ENCODE measurements at places on chromosomes 2 and 18.

- DNase-seq = no peak
Measured at GRCh38 chr2:193539188-193539587, 1344.5 kb upstream of the TMEFF2 start.

- no peak for DNase-seq
Measured at GRCh38 chr18:72107647-72108383, 436.3 kb downstream of the CBLN2 start.

DNA sequence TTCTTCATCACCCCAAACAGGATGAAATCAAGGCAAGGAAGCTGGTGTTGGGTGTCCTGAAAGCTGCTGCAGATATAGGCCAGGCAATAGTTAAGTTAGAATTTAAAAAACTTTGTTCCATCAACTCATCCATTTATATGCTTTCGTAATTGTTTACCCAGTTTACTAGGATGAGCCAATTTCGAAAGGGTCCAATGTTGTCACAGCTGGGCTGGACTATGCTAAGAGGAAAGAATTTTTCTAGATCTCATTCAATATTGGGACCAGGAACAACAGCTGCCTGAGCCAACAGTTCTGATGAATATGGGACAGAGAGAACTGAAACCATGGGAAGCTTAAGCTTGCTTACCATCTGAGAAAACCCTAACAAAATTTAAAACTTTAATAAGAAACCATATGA lies 21.6 kb upstream of the SP3 start:
- DNase-seq = no peak

- DNase-seq = no peak
Measured at GRCh38 chr2:191756761-191757160, 78.8 kb downstream of the NABP1 start.

- DNase-seq = no peak
Measured at GRCh38 chr2:15259356-15259756, 301.8 kb downstream of the NBAS start.

DNA sequence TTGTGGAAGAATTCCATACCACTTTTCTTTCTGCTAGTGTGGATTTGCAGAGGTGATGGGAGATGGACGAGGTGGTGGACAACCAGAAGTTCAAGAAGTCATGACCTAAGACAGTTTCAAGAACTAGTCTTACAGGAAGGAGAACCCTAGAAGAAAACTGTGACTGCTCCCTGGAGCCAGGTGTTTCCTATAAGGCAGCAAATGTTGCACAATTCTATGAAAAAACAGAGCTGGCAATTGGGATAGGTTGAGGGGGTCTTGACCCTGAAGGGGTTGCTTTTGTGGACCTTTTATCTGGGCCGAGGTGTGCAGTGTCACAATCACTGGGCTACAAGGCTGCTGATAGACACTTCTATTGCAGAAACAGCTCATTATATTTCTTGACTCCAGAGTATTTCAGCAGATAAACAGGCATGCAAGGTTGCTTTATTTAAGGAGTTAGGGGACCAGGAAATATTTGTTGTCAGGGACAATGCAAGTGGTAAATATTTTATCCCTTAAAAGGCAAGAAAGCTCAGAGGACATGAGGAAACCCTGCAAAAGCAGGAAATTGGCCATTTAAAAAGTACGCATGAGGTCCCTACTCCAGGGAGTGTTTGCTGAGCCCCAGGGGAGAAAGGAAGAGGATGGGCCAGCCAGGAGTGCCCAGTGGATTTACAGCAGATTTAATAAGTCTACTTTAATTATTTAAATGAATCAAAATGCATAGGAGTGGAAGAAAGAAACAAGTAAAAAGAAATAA lies 22.9 kb downstream of the APCDD1 start:
- no peak for DNase-seq

DNA sequence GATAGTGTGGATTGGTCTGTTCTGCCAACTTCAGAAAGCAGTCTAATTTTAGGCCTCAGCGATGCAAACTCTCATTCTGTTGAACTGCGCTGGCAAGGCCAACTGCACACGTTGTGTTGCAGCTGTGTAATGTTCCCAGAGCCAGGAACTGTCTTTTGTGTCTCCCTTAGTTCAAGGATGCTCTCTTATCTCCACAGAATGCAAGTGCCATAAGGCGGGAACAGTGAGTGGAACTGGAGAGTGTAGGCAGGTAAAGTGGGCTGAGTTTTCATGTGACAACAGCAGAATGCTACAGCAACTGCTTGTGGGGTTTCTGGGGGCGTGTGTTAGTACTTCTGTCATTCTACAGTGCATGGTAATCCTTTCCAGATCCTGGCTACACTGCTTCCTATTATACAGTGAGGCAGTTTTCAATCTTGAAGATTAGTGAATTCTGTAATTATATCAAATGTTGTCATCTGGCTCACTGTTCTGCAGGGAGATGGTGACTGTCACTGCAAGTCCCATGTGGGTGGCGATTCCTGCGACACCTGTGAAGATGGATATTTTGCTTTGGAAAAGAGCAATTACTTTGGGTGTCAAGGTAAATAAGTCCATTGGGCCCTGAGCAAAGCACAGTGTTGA lies 125.8 kb downstream of the LAMA3 start:
- no peak for DNase-seq

DNA sequence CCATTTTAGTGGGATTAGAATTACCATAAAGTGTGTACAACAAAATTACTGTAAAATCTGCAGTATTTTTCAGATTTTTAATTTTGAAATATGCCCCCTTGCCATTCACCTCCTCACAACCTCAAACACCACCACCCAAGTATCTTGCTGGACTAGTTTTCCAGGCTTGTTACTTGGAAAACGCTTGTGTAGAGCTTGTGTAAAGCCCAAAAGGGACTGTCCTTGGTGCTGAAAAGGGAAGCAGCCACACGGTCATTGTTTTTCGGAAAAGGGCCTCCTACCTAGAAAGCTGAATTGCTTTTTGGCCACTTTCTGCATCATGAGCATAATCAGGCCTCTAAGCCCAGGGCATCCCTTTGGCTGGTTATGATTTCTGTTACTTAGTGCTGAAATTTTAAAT lies 563.4 kb downstream of the LRRTM4 start:
- DNase-seq = no peak

DNA sequence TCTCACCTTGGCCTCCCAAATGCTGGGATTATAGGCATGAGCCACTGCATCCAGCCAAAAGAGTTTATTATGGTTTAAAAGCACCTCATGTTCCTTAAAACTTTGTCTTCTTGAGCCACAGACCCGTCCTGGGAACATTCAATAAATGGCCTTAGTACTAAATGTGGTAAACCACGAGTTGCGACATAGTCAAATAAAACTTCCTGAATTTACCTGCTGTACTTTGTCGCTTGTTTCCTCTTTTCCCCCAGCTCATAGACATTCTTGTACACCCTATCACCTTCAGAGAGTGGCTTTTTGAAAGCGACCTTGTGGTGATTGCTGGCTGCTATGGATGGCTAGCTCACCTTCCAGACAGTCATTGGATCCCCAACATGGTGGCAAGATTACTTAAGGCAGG lies 310.4 kb downstream of the LRRTM1 start:
- DNase-seq = no peak

DNA sequence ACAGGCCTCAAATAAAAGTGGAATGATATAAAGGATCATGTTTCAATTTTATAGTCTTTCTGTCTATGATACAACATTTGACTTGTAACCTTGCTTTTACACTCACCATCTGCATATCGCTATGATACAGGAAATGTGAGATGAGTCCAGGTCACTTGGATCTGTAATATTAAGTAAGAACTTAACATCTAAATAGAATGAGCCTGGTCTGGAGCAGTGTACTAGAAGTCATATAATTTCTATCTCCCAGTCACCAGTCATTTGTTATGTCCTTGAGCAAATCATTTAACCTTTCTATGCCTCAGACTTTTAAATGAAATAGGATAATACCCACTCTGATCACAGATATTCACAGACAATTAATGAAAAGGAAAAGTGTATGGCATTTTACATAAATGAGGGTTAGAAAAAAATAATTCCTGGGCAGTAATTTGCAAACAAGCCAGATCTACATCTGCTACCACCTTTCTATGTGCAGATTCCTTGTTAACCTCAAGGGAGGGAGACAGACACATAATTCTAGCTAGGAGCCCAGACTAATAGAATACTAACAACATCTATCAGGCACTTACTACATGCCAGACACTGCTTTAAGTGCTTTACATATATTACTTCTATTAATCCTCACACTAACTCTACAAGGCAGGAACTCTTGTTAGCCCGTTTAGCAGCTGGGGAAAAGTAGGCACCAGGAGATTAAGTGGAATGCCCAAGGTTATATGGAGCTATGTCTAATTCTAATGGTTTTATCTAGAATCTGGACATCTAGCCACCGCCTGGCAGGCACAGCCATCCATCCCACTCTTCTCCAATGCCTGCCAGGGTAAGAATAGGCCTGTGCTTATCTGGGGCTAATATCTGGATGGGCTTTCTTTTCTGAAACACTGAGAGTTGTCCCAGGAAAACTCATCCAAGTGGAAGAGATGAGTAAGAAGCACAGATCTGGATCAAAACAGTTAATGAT lies 313.6 kb upstream of the CDH20 start:
- no peak for DNase-seq

GRCh38 chr2:47062681-47063537 lies 92.2 kb downstream of the STPG4 start:
- no peak for DNase-seq

DNA sequence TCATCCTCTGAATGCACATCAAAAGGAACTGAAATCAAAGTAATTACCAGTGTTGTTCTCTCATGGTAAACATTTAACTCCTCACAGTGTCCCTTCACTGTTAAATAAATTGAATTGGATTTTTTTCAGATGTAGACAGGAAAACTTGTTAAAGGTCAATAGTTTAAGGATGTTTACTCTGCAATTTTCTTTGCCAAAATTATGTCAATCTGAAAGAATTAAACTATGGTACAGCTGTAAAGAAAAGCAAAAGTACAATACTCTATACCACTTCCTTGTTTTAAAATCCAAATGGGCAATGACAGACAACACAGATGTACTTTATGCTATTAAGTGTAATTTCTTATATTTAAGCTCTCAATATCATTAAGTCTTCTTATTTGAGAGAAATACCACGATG lies 153.2 kb downstream of the WDPCP start:
- no peak for DNase-seq

- DNase-seq = peak; percentile 29
Measured at GRCh38 chr2:55232863-55233657, 572 bp downstream of the RPS27A start.

DNA sequence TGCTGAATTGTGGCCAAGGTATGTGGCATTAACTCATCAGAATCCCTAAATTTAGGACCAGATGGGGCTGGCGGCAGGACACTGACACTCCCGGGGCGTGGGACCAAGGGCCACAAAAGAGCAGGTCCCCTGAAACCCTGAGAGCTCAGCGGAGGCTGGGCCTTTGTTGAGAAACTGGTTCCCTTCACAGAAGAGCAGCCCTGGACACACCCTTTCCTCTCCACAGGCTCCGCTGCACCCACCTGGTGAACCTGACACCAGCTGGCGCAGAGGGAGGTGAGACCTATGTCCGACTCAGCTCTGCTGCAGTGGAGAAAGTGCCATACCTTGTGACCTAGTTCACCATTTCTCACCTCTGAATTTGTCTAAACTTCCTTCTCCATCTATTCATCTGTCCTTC lies 119.5 kb downstream of the RTP5 start:
- no peak for DNase-seq

- no peak for DNase-seq
Measured at GRCh38 chr2:111071600-111072171, 49.0 kb upstream of the BCL2L11 start.

DNA sequence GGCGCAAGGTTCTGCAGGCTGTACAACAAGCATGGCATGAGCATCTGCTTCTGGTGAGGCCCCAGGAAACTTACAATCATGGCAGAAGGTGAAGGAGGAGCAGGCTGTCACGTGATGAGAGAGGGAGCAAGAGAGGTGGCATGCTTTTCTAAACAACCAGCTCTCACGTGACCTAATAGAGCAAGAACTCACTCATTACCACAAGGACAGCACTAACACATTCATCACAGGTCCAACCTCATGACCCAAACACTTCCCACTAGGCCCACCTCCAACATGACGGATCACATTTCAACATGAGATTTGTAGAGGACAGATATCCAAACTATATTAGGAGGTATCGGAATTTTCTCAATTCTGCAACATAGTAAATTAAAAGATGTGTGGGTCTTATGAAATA lies 108.8 kb upstream of the DLX2 start:
- DNase-seq = no peak

DNA sequence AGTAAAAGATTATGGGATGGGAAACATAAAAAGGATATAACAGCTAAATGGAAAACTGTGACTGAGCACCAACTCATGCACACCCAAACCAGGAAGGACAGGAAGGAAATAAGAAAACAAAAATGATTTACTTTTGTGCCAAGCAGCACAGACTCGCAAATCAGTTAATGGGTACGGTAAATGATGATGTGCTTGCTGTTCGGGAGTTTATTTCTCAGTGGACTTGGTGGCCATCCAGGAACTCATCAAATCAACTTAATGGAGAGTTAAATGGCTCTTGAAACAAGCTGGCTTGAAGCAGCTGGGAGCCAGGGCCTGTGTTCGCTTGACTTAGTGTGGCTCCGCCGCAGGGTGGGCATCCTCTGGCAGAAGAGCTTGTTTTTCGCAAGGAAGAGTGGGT lies 36.2 kb downstream of the MTCL1 start:
- no peak for DNase-seq

DNA sequence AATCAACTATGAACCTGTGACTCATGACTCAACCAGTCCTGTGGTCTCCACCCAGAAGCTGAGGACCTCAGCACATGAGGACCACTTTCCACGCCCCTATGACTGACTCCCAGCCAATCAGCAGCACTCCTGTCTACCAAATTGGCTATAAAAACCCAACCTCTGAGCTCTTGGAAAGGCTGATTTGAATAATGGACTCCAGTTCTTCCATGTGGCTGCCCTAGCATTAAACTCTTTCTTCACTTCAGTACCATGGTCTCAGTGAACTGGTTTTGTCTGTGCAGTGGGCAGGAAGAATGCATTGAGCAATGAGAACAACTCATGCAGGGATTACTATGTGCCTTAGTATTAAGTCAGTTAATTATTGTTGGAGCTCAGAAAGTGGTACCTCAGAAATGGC lies 78.3 kb downstream of the CMPK2 start:
- no peak for DNase-seq

- DNase-seq = no peak
Measured at GRCh38 chr18:68837665-68838451, 40.0 kb downstream of the CCDC102B start.
